ENCODE measurements at places on chromosomes 6 and 20.

DNA sequence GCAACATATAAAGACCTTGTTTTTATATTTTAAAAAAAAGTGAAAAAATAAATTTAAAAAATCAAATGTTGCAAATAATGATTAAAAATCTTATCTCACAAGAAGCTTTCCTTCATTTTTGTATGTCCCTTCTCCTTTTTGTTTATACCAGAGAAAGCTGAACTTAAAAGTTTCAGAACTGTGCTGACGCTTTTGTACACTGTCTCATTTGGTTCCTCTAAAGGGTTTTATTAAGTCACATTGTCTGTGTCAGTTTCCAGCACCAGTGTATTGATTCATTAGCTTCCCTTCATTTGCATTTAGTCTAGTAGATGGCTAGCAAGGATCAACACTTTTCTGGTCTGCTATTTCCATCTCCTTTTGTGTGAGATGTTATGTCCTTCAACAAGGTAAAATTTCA is 6.7 kb downstream of the PCED1A start:
- no peak for DNase-seq

DNA sequence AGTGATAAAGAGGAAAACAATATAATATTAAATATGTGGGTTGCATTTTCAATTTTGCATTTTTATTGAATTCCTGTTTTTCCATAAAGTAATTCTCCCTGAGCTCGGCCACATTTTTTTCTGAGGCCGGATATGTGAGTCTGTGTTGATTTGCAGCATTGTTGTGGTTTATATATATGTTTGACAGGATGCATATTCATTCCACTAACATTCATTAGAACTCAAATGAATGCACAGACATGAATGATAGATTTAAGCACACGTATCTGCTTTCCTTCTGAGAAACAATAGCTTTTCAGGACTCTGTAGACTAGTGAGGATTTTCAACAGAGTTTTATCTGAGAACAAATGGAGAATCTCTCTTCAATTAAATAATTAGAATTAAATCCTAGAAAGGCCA is 10.6 kb upstream of the EXOC2 start:
- no peak for DNase-seq

DNA sequence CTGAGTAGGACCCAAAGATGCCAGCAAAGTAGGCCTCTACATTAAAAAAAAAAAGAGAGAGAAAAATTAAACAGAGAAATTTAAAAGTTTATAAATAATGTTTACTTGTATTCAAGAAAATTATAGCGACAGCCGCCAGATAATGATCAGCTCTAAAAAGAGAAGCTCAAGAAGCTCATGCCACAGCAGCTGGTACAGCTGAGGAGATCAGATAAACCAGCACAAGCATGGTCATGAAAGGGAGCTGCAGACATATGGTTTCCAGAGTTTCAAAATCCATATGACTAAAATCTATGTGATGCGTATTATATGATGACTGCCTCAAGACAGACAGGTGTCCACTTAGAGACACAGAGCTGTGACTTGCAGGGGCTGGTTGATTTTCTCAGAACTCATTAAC is 13.6 kb upstream of the HLA-C start:
- no peak for DNase-seq

- DNase-seq = no peak
Measured at GRCh38 chr6:10531503-10531902, 10.4 kb downstream of the GCNT2 start.

GRCh38 chr6:3825851-3826581 is 23.2 kb upstream of the FAM50B start:
- peak; percentile 79 for DNase-seq

DNA sequence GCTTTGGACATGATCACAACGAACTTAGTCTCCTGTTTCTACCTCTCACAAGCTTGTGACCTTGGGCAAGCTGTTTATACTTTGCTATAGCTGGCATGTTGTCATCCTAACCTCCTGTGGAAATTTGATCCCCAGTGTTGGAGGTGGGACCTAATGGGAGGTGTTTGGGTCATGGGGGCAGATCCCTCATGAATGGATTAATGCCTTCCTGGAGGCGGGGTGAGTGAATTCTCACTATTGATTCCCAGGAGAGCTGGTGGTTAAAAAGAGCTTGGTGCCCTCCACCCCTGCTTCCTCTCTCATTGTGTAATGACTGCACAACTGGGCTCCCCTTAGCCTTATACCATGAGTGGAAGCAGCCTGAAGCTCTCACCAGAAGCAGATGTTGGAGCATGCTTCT is 228.9 kb downstream of the HIVEP2 start:
- no peak for DNase-seq

DNA sequence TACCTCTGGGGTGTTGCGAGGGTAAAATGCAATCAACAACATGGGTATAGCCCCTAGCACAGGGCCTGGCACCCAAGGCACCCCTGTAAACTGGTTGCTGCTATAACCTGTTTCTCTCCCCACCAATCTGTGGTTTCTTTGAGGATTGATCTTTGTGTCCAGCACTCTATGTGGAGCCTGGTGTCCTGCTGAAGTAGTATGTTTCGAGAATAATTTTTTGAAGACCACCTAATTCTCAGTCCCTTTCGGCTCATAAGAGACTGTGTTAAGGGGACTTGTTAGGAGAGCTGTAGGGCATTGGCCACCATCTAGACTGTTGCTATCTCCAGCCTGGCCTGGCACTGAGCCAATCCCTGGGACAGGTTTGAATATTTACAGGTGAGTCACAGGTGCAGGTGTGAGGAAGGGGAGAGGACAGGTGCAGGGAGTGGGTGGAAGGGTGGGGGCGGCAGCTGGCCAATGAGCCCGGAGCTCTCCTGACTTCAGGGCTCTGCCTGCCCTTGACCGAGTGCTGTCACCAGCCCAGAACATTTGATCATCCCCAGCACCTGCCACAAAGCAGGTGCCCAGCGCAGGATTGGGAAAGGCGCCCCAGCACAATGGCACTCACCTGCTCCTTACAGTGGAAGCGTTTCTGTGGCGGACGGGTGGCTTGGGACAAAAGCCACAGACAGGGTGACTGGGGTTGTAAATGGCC is 8.1 kb upstream of the C20orf144 start:
- DNase-seq = no peak

- no peak for DNase-seq
Measured at GRCh38 chr6:69801225-69801624, 4.4 kb upstream of the LMBRD1 start.

DNA sequence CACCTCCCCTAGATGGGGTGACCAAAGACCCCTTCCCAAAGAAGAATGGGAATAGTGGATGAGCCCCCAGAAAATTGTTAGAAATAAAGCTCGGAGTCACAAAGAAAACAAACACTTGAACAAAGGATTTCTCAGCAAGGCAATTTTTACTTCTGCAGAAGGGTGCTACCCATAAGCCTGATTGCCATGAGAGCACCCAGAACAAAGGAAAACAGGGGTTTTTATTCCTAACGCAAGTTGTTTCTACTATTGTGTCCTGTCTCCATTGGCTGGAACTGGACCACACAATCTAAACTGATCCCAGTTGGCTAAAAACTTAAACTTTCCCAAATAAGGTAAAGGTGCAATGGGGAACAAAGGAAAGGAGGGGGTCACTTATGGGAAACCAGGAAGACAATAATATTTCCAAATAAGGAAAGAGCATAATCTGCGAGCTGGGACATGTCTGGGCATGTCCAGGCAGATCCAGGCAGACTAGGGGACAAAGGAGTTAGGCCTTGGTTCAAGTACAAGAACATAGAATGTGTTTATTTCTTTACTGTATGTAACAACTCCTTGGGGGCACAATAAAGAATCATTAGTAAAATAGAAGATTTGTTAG is 20.0 kb downstream of the HLA-B start:
- DNase-seq = no peak

- DNase-seq = no peak
Measured at GRCh38 chr20:23488996-23489395, 1.9 kb upstream of the CST8 start.

- no peak for DNase-seq
Measured at GRCh38 chr6:72140795-72141194, 254.4 kb downstream of the RIMS1 start.

DNA sequence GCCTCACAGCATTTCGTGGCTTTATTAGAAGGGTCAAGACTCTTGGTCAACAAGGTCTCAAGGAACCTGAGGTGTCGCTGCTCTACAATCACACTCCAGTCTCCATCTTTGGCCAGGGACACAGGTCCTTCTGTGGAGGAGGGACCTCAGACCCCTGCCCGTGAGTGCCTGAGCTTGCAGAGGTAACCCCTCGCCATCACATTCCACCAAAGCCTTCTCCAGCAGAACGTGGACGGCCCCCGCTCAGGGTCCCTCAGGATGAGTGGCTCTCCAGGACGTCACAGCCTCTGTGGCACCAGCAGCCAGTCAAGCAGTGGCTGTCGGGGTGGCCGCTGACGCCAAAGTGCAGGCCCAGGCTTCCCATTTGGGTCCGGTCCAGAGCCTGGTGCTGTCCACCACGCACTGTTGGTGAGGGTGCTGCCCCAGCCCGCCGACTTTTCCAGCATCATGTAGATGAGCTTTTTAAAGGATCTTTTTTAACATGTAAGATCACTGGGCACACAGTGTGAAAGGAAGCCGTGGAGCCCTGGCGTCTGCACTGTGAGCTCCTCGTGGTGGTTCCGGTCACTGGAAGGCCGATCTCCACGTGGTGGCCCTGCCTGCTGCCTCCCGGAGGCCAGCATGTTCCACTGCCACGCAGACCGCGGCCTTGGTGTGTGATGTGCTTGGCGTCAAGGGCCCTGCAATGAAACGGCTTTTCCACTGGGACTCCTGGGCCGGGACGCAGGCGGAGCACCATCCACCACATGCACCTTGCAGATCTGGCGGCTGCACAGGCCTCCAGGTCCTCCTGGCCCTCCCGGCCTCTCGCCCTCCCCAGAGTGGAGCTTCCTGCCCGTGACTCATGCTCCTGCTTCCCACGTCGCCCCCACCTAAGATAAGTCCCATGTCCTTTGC is 8.3 kb upstream of the KIF25 start:
- no peak for DNase-seq

- DNase-seq = no peak
Measured at GRCh38 chr20:31693402-31693801, 29.3 kb downstream of the BCL2L1 start.

DNA sequence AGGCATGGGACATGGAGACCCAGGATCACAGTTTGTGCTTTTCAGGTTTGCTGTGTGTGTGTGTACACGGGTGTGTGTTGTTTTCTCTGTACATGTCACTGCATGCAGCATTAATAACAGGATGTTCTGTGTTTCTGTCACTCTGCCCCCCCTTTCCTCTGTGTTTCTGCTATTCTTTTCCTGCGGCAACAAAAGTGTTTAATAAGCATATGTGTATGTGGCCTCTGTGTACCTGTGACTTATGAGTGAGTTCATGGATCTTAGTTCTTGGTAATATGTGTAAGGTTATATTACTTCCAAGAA is 9.8 kb downstream of the SYNGAP1 start:
- DNase-seq = no peak

DNA sequence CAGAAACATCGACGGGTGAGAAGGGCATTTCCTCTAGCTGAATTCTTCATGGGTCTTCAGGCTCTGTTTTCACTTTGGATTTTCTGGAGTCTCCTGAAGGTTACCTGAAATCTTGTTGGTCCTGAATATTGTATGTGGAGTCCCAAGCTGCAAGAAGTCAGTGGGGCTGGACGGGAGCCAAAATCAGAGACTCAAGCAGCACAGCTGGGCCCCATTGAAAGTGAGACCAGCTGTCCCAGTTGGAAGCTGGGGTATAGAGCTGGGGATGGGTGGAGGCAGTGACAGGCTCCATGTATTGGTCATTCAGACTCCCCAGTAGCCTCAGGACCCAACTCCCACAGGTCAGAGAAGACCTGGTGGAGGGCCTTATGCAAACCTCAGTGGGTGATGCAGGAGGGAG is 111.3 kb upstream of the MLN start:
- DNase-seq = no peak

GRCh38 chr20:25136643-25137559 is 55.0 kb upstream of the VSX1 start:
- peak; percentile 2 for DNase-seq

DNA sequence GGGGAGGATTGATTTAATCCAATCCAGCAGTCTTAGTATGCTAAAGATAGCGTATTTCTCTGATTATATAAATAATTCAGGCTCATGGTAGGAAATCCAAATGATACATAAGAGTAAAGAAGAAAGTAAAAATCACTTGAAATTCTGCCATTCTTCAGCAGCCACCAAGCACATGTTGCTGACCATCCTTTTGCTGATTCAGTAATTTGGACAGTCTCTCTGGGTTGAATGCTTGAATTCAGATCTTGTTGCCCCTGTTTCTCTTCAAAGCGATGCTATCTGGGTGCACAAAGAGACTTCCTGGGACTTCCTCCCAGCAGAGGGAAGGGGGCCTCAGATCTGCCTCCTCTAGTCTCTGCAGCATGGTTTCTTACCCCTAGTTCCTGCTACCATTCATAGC is 609.1 kb downstream of the UTRN start:
- DNase-seq = no peak

DNA sequence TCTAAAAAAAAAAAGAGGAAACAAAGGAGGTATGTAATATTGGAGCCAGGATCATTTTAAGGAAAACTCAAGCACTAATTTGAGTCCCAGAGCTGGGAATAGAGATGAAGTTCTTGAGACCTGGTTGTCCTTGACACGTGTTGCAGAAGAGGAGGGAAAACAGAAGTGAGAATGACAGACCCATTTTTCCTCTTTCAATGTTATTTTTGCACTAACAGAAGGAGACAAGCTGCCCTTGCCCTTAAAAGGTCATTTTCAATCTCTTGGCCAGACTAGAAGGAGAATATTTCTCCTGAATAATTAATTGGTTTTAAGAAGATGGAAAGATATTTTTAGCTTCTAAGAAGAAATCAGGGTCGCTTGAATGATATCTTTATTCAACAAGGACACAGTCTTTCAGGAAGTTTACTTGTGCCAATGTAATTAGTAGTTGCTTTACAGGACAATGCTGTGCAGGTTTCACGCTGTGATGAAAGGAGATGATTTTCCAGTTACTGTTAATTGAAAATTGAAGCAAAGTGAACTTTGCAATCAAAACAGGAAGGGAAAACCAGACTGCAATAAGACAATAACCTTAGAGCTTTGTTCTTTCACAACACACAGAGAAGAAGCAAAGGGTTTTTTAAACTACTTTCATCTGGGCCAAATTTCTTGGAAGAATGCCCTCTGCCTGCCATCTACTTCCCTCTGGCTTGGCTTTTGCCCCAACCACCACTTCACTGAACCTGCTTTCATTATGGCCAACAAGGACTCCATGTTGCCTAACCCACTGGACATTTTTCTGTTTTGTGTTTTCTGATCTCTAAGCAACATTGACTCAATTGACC is 107.8 kb upstream of the SHLD1 start:
- DNase-seq = no peak

DNA sequence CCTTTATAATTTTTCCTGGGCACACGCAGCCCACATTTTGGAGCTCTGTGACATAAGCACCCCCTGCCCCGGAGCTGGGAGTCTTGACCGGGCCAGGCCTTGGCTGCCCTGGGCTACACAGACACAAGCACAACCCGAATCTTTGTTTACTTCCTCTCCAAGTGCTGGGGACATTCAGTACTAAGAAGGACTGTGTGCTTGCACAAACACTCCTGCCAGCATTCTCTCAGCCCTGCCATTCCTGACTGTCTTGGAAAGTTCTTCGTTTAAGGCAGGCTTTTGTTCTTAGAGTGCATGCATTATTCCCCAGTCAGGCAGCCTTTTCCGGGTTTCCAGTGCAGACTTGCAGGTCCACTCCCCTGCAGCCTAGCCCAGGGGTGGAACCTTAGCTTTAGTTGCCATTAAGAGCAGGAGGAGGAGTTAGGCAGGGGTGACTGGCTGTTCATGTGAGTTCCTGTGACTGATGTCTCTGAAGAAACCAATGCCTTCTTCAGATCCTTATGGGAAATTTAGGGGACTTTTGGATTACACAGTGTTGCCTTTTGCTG is 28.6 kb downstream of the FOXO3 start:
- no peak for DNase-seq

- DNase-seq = no peak
Measured at GRCh38 chr6:40720375-40720748, 133.2 kb upstream of the LRFN2 start.
